ENCODE measurements at places on chromosomes 13 and 19. TPM values are rescaled to one million over a fixed set of nuclear protein-coding genes. Genes with fewer than 3 reads are reported as not detected.

- H3K27ac ChIP-seq: no peak overlapping the region
- H3K27me3 ChIP-seq: no peaks in the 10 kb centered on the region
Measured at GRCh38 chr19:42122691-42123607, 9.3 kb downstream of the POU2F2 start.

DNA sequence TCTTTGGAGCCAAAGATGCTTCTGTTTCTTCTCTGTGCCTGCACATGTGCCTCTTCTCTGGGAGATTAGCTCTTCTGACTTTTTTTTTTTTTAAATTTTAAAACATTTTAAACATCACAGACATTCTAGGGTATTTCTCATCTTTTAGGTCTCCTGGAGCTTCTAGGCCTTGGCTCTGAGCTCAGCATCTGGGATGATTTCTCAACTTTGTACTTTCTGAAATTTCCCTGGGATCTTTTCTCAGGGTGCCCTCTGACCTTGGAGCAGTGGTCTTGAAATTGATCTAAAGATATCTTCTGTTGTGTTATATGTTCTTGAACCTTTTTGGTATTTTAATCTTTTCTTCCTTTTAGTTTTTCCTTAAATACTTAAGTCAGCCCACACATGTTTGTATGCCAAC, 6.2 kb downstream of the WASF3 start:
- DNase-seq: no peak
- H3K27me3 ChIP-seq: no peaks in the 10 kb centered on the region
- H3K36me3 ChIP-seq: no peaks in the 10 kb centered on the region
- H3K27ac ChIP-seq: no peak overlapping the region
- peaks cover 24% of the 10 kb centered on the region for H3K4me1 ChIP-seq

GRCh38 chr13:32984857-32985626, 31.2 kb upstream of the KL start:
- no peaks in the 10 kb centered on the region for H3K36me3 ChIP-seq
- no peak overlapping the region for H3K27ac ChIP-seq
- H3K4me3 ChIP-seq: no peak overlapping the region

- H3K4me1 ChIP-seq: peaks cover 12% of the 10 kb centered on the region
- no peak overlapping the region for H3K4me3 ChIP-seq
- no peaks in the 10 kb centered on the region for H3K36me3 ChIP-seq
- H3K27ac ChIP-seq: no peak overlapping the region
- no peaks in the 10 kb centered on the region for H3K27me3 ChIP-seq
Measured at GRCh38 chr13:24663089-24663395, 17.2 kb upstream of the ATP12A start.

DNA sequence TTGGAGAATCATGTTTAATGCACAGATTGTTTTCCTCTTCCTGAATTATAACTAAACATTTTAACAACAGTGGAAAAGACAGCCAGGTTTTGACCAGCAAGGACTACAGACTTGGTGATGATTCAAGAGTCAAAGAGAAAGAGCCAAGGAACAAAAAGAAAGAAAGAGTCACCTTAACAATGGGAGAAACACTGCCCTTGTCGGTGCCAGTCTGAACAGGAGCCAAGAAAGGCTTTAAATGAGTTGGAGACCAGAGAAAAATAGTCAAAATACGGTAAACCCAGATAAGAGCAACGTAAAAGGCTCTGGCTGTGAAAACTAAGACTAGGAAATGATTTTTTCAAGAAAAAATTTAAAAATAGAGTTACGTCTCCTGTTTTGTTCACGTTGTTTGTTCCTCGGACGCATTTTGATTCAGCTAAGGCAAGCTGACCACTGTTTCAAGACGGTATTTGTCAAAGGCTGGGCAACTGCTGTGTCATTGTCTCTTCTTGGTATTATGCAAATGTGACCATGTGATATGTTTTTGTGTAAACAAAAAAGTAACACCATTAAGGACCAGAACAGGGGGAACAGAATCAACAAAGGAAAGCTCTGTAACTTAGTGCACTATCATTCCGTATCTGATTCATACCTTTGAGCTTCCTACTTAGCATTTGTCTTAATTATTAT, 634.5 kb downstream of the LIG4 start:
- no peak for DNase-seq
- H3K4me3 ChIP-seq: no peak overlapping the region
- H3K36me3 ChIP-seq: no peaks in the 10 kb centered on the region

DNA sequence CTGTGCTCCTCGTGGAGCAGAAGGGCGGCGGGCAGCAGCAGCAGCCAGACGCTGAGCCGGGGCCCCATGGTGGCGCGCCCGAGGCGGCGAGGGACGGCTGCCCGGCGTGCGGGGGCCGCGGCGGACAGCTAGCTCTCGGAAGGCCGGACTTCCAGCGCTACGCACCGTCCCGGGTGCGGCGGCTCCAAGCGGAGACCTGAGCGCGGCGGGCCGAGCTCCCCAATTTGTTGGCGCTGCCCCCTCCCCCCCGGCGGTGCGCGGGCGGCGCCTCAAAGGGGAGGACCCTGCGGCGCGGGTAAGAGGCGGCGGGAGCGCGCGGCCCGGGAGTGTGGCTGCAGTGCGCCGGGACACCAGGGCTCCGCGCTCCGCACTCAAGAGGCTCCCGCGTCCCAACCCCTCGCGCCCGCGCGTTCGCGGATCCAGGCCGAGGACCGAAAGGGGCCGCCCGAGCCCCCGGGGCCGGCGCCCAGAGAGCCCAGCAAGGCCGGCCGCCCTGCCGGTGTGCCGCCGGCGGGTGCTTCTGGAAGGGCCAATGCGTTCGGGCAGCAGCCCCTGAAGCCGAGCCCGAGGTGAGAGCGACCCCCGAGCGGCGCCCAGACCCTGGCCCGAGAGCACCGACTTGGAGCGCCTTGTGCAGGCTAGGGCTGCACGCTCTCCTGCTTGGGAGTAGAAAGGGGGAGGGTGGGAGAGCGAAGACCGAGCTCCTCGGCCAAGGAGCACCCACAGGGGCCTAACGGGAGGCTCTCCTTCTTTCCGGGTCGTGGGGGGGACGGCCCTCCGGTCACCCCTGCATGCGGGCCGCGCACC, at the start of the genes COL4A1 and COL4A2:
COL4A1 (minus strand) TSS at position 198 of the 807 bp plus-strand sequence; CDS start at position 68, 130 bp downstream.
COL4A2 (plus strand) TSS at position 325 of the 807 bp plus-strand sequence. CDS start 620 bp downstream, outside the sequence.
- peak within 1 kb of the TSS; percentile 5 for H3K27ac ChIP-seq
- DNase-seq: peak; percentile 77
- peak within 1 kb of the TSS; percentile 90 for H3K4me3 ChIP-seq
- H3K27me3 ChIP-seq: no peaks in the 10 kb centered on the region
- H3K36me3 ChIP-seq: peaks cover 5% of the 10 kb centered on the region

DNA sequence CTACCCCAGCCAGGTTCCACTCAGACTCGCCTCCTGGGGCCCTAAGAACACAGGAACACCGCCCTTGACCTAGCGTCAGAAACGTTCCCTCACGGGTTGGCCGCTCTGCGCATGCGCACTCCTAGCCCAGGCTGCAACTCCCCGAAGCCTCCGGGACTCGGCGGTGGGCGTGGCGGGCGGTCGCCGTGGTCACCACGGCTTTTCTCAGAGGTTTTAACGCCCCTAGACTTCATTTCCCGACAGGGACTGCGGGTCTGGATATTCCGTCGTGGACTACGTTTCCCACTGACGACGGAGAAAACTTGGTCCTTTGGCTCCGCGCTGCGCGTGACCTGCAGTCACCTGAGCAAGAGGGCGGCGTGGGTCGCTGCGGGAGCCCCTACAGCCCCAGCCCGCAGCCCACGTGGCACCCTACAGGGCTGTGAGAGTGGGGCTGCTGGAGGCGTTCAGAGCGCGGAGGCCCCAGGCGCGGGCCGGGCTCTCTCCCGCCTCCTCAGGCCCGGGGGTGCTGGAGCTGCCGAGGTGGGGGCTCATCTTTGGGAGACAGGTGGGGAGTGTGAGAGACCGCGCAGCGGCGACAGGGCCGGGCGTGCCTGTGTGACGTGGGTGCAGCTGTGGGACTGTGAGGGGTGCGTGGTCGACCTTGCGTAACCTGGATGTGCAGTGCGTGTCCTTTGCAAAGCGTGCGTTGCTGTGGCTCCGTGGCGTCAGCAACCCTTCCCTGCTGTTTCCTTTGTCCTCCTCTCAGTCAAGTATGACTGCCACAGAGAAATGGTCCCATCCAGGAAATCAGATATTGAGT, 38.0 kb upstream of the ZNF573 start:
- H3K36me3 ChIP-seq: no peaks in the 10 kb centered on the region
- no peaks in the 10 kb centered on the region for H3K27me3 ChIP-seq

DNA sequence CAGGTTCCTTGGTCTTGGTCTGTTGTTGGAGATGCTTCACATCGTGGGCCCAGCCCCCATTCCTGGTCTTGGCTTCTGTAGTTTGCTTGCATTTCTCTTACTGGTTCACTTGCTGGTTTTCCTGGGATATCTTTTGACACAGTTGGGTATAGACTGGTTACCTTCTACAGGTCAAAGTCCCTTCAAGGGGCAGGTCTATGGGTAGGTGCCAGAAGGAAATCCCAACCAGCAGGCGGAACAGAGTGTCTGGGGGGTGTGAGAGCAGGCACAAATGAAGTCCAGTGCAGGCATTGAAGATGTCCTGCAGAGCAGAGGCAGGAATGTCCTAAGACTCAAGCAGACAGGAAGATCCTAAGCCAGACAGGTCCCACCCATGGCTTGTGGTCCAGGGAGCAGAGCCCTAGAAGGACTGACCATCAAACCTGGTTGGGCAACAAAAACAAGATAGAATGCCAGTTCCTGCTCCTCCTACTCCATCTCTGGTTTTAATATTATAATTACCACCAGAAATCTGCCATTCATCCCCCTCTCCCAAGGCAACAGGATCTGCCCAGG, 17.7 kb upstream of the WASF3 start:
- no peak overlapping the region for H3K27ac ChIP-seq
- no peak overlapping the region for H3K4me3 ChIP-seq
- DNase-seq: no peak
- H3K27me3 ChIP-seq: no peaks in the 10 kb centered on the region

DNA sequence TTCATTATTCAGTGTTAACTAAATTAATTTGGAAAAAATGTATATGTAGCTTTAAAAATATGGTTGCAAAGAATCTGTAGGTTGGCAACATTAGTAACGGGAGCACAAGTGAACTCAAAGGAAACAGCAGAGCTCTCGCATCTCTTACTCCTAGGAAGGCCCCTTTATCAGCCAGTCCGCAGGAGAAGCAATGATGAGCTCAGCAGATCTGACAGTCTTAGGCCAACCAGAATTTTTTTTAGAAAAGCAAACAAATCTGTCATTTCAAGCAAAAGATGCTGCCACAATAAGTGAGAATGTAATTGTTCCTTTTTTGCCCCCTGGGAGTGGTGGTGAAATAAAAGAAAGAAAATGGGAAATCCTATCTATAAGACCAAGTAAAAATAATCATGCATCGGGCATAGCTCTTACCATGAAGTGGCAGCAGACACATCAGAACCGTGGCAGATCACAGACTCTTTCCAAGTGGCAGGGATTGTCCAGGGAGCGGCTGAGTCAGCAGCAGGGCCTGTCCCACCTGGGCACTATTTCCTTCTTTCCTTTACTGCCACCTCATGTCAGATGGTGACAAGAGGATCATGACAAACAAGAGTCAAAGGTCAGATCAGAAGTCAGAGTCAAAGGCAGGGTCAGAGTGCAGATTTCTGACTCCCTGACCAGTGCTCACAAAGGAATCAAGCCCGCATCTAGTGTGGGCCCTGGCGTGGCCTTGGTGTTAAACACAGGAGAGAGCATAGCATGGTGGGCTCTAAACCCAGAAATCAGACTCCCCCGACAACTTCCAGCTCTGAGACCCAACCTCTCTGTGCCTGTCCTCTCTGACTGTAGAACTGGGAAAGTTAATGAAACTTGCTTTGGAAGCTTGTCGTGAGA, 84.0 kb upstream of the MTIF3 start:
- H3K27me3 ChIP-seq: no peaks in the 10 kb centered on the region
- no peak overlapping the region for H3K27ac ChIP-seq
- DNase-seq: no peak

DNA sequence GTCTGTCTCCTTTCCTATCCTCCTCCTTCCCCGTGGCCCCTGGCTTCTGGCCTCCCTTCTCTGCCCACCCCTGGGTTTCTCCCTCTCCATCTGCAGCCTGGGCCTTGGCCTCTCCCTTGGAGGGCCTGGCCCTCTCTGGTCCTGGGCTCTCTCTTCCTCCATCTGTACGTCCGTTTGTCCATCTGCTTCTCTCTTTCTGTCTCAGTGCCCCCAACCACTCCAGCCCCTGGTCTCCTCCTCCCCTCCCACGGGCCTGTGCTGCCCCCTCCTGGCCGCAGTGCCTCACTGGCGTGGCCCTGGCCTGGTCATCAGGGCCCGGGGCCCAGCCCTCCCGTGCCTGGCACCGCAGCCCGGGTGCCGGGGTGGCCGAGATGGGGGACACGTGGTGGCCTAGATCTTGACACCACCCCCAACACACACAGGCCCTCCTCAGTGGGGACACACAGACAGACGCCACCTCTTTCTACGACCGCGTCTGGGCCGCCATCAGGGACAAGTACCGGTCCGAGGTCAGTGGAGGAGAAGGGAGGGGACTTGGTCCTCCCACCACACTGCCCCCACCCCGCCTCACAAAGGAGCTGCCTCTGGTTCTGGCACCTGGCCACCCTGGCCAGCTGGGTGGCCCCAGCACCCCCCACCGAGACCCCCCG, 11.3 kb downstream of the PRKCSH start:
- peaks cover 29% of the 10 kb centered on the region for H3K36me3 ChIP-seq
- peak; percentile 47 for DNase-seq
- H3K27me3 ChIP-seq: no peaks in the 10 kb centered on the region
- peak overlapping the region; percentile 8 for H3K27ac ChIP-seq
- no peaks in the 10 kb centered on the region for H3K4me1 ChIP-seq
- H3K4me3 ChIP-seq: no peak overlapping the region

The ZNF547 gene
- total RNA-seq: 4.3 TPM

All from MCF 10A (cell line).